ENCODE measurements at places on chromosomes 2 and 18.

GRCh38 chr2:235493402-235493774 is 455 bp upstream of the AGAP1 start:
- no peak for DNase-seq

- no peak for DNase-seq
Measured at GRCh38 chr2:111191877-111192276, 71.2 kb downstream of the BCL2L11 start.

DNA sequence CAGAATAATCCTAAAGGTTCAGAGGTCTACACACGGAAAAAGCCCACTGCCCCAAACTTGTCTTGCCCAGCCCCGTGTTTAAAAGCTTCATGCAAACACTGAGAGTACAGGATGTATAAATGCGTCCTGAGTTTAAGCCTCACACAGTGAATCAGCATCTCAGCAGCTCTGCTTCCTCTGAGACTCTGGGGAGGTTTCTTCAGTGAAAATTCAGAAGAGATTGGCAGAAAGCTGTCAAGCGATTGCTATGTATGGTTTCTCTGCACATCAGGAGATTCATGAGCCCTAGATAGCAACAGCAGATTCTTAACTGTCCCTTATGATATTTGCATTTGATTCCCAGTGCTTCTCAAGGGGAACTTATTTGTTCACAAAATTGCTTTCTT is 27.1 kb downstream of the CRACDL start:
- DNase-seq = no peak

DNA sequence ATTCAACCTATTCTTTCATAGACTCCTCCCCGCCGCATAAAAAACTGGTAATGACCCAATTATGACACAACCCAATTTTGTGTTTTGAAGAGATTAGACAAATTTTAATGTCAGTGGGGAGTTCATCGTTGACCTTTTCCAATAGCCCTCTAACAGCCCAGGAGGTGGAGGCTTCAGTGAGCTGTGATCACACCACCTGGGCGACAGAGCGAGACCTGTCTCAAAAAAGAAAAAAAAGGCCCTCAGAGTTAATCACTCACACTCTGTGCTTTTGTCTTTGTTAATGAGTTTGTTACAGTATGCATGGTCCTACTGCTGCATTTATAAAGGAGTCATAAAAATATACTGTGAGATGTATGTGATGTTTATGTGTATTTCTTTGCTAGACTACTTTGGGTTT is 510.6 kb downstream of the CPS1 start:
- DNase-seq = no peak

- no peak for DNase-seq
Measured at GRCh38 chr18:78160961-78161656, 818.5 kb upstream of the SALL3 start.

All from HuH-7.5 (cell line).